Sigmoid colon (tissue), 7 donors: ENCODE measurements at places on chromosomes 16 and 17. TPM values are rescaled to one million over a fixed set of nuclear protein-coding genes. Genes with fewer than 3 reads are reported as not detected.

DNA sequence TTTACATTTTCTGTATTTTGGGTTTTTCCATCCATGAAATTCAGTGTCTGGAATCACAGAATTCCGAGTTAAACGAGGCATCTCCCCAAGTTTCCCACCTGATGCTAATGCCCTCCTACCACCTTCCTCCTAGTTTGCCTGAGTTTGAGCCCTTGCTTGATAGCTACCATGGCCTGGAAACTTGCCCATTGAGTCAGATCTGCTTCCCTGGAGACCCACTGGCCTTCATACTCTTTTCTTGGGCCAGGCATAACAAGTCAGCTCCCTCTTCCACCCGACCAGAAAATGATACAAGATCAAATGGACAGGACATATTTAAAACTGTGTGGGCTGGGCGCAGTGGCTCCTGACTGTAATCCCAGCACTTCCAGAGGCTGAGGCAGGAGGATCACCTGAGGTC, 10.2 kb downstream of the SETD1A start:
- no peak for DNase-seq
- peaks cover 91% of the 10 kb centered on the region for H3K36me3 ChIP-seq
- H3K27ac ChIP-seq = no peak overlapping the region
- no peak overlapping the region for H3K4me3 ChIP-seq

DNA sequence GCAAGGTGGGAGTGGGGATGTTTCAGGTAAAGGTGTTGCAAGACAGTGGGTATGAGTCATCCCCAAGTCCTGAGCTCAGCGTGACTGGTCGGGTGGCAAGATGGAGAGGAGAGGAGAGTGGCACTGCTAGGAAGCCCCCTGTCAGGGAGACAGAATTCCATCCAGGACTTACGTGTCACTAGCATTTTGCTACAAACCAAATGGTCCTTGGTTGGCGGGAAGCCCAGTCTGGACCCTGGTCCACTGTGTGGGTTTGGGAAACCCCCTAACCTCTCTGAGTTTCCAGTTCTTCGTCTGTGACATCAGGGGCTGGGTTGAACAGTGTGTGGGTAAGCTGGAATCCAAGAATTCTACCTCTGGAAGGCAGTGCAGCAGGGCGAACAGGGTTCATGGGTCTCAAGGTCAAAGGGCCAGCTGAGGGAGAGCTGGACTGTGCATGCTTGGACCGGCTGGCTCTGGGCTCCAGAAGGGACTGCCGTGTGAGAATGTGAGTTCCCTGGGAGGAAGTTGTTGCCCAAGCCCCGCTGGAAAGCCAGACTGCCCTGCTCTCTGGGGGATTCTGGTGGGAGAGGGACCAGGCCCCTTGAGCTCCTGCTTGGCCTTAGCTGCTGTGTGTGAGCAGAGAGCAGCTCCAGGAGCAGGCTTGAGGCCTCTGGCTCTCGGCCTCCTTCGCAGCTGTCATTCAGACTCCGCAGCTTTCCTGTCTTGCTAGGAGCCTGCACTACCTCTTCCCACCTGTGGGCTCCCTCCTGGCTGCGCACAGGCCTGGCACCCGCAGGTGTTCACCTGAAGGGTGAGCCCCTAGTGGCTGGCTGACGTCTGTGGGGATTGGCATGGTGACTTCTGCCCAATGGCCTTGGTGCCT, 84.6 kb downstream of the NT5M start:
- H3K27me3 ChIP-seq = no peaks in the 10 kb centered on the region
- DNase-seq = no peak
- no peak overlapping the region for H3K4me3 ChIP-seq
- H3K36me3 ChIP-seq = no peaks in the 10 kb centered on the region

DNA sequence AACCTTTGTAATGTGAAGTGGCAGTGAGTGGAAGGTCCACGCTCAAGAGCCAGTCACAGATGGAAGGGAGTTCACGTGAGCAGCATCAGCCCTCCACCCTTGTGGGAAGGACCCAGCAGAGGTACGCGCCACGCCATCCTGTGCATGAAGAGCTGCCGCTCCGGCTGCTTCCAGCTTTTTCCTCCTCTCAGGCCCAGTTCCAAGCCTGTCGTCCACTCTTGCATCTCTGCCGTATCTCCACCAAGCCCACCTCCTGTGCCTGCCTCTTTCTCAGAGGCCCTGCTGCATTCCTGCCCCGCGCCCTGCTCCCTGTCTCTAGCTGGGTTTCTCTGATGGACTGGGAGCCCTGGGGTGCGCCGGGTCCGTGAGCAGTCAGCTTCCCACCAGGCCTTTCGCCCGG, 10.2 kb downstream of the ZC3H18 start:
- no peaks in the 10 kb centered on the region for H3K27me3 ChIP-seq
- no peak overlapping the region for H3K4me3 ChIP-seq
- peaks cover 62% of the 10 kb centered on the region for H3K36me3 ChIP-seq
- H3K27ac ChIP-seq = no peak overlapping the region

DNA sequence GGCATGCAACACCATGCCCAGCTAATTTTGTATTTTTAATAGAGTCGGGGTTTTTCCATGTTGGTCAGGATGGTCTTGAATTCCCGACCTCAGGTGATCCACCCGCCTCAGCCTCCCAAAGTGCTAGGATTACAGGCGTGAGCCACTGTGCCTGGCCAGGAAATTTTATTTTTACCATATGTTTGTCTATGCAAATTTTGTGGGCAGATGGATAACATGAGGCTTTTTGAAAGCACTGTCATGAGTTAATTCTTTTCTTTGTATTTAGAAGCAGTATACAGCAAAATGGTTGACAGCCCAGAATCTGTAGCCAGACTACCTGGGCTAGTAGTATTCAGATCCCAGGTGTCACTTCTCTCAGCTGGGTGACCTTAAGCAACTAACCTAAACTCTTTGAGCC, 8.5 kb upstream of the KPNB1 start:
- H3K4me1 ChIP-seq = no peaks in the 10 kb centered on the region
- H3K27me3 ChIP-seq = no peaks in the 10 kb centered on the region
- H3K27ac ChIP-seq = no peak overlapping the region
- DNase-seq = no peak
- H3K4me3 ChIP-seq = no peak overlapping the region

GRCh38 chr16:1930338-1930720, 12.1 kb upstream of the HS3ST6 start:
- DNase-seq = no peak
- no peaks in the 10 kb centered on the region for H3K36me3 ChIP-seq
- no peak overlapping the region for H3K4me3 ChIP-seq
- H3K4me1 ChIP-seq = peaks cover 5% of the 10 kb centered on the region

- H3K36me3 ChIP-seq = no peaks in the 10 kb centered on the region
- no peak for DNase-seq
- H3K4me1 ChIP-seq = peaks cover 18% of the 10 kb centered on the region
- no peak overlapping the region for H3K27ac ChIP-seq
- H3K4me3 ChIP-seq = no peak overlapping the region
Measured at GRCh38 chr16:55324285-55325079, 479 bp downstream of the IRX6 start.

GRCh38 chr17:6179017-6179416, 108.8 kb downstream of the WSCD1 start:
- H3K4me1 ChIP-seq = no peaks in the 10 kb centered on the region
- H3K4me3 ChIP-seq = no peak overlapping the region
- no peaks in the 10 kb centered on the region for H3K27me3 ChIP-seq
- no peak overlapping the region for H3K27ac ChIP-seq

GRCh38 chr16:46721885-46722284, 26.3 kb downstream of the MYLK3 start:
- no peak overlapping the region for H3K4me3 ChIP-seq
- no peak overlapping the region for H3K27ac ChIP-seq
- H3K4me1 ChIP-seq = no peaks in the 10 kb centered on the region
- no peaks in the 10 kb centered on the region for H3K27me3 ChIP-seq

- no peaks in the 10 kb centered on the region for H3K36me3 ChIP-seq
- no peaks in the 10 kb centered on the region for H3K4me1 ChIP-seq
- no peak overlapping the region for H3K27ac ChIP-seq
- H3K4me3 ChIP-seq = no peak overlapping the region
- H3K27me3 ChIP-seq = peaks cover 5% of the 10 kb centered on the region
Measured at GRCh38 chr16:23051587-23051986, 97.7 kb downstream of the USP31 start.

DNA sequence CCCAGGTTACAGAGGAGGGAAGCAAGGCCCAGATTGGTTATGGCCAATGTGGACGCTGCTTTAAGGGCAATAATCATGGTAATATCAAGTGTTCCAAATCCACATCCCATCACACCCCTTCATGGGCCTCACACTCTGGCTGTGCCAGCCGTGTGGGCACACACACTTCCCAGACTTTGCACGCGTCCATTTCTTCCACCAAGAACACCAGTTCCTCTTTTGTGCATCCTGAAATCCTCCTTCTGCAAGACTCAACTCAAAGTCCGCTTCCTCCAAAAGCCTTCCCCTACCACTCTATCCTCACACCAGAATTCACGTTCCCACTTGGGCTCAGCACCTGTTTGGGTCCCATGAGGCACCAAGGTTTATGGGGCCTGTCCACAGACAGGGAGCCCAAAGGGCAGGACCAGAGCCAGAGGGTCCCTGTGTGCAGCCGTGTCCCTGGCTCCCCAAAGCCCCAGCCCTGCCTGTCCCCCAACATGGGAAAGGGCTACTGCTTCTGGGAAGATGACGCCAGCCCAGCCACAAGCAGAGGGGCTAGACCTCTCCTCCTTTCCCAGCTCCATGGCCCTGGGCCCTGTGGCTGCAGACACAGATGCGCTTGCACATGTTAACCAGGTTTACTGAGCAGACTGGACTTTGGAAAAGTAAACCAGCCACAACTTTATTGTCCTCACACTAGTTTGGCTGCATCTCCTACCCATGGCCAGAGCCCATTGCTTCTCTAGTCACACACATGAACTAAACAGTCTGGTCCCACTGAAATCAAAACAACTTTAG, 20.3 kb downstream of the SPNS3 start:
- H3K36me3 ChIP-seq = no peaks in the 10 kb centered on the region
- H3K27ac ChIP-seq = no peak overlapping the region
- no peaks in the 10 kb centered on the region for H3K4me1 ChIP-seq

The CA5A gene
- total RNA-seq = not detected

The MGAT5B gene
- total RNA-seq = 0.16 TPM

The VWA3A gene
- total RNA-seq = not detected
